ENCODE measurements at places on chromosomes 1 and 21.

DNA sequence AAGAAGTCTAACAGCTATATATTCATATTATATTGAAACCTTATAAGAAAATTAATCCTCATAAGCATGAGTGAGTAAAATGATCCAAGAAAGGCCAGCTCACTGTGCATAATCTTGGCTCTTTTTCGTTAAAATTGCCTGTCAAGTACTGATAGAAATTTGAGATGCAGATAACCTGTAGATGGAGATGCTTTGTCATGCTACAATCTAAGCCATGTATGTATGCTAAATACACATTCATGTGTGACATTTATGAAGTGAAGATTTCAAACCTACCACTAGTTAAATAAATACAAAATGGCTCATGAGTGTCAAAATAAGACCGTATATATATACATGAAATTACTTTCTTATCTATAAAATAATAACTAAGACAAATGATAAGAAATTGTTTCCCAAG is 1491.5 kb upstream of the PRMT6 start:
- DNase-seq: no peak

DNA sequence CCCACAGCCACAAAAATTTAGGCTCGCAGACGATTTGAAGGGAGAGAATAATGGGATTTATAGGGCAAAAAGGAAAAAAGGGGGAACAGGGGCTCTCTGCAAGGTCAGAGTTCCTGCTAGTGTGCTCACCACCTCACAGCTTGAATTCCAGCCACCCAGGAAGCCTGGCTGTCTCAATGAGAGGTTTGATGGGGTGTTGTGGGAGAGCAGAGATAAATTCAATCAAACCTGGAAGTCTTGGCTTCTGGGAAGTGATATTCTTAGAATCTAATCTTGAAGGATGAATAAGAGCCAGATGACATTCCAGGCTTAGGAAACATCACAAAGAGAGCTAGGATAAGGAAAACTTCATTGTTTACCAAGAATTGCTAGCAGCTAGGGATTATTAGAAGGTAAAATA is 47.4 kb upstream of the C21orf91 start:
- no peak for DNase-seq

- peak; percentile 73 for DNase-seq
Measured at GRCh38 chr1:230917284-230918135, 49.2 kb upstream of the C1orf198 start.

GRCh38 chr21:37521658-37522057 is 155.1 kb downstream of the DYRK1A start:
- no peak for DNase-seq

DNA sequence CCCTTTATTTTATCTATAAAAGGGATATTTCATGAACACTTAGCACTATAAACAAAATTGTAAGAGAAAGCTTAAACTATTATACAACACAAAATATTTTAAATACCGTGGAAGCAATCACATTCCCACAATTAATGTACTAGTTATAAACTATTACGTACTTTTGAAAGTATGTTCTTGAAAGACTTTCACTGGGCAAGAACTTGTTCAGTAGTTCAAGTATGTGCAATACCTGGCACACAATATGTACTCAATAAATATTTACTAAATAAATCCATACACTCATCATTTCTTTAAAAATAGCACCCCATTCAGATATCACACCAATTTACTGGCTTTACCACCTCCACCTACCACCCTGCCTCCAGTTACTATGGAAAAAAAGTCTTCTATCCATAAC is 12.6 kb upstream of the FMO2 start:
- no peak for DNase-seq

- DNase-seq: peak; percentile 38
Measured at GRCh38 chr1:94025383-94026340, 95.3 kb downstream of the ABCA4 start.

- no peak for DNase-seq
Measured at GRCh38 chr21:45504516-45505415, 37.5 kb downstream of the SLC19A1 start.

- peak; percentile 29 for DNase-seq
Measured at GRCh38 chr1:41917835-41918449, 780 bp downstream of the HIVEP3 start.

DNA sequence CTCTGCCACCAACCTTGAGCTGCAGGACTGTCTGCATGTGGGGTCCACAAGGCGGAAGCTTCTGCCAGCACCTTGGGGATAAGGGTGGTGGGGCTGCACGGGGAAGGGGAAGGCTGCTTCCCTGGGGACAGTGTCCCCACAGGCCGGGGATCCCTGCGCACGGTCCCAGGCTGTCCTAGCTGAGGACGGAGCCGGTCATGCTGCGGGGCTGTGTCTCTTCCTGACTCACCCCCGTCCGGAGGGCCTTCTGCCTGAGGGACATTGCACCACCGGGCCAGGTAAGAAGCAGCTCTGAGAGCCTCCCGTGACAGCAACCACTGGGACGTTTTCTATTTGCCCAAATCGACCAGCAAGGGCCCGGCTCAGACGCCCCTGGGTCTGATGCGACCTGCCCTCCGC is 29.9 kb downstream of the KRTAP10-1 start:
- no peak for DNase-seq

- no peak for DNase-seq
Measured at GRCh38 chr1:230069796-230070195, 2.8 kb downstream of the GALNT2 start.

DNA sequence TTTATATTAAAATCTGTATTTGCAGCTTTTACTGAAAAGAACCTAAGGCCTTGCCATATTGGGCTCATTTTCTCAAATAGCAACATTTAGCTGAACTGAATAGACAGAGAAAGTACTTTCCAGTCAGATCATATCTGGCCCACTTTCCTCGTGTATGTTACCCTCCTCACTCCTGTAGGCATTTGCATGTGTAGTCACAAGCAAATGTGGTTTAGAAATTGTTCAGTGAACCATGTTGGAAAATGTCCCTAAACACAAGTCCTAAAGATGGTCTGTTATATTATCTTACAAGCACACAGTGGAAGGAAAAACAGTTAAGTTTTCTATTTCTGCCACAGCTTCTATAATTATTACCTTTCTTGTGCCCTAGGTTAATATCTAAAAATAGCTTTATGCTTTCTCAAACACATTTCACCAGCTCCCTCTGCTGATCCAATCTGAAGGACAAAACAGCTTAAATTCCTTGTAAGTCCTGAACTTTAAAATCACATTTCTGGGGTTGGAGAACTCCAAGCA is 606 bp upstream of the FMO4 start:
- no peak for DNase-seq

All from neural crest cell (in vitro differentiated cells).